ENCODE measurements at places on chromosomes 13 and 19.
A peak's percentile ranks its signal among the peaks of the same experiment; 100 is the strongest.

DNA sequence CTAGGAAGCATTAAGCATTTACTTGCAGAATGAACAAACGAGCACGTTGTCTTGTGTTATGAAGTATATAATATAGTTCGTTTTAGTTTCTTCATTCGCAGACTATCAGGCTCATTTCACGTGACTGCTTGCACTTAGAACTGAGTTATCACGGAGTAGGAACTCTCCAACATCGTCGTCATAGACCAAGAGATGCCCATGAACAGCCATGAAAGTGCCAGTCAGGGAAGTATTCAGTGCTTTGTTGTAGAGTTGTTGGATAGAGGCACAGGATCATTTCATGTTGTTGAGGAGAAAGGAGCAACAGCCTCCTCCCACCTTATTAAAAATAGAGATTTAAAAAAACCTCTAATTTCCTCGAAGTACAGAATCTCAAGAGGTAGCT, 977 bp upstream of the IL17D start:
- DNase-seq = no peak

DNA sequence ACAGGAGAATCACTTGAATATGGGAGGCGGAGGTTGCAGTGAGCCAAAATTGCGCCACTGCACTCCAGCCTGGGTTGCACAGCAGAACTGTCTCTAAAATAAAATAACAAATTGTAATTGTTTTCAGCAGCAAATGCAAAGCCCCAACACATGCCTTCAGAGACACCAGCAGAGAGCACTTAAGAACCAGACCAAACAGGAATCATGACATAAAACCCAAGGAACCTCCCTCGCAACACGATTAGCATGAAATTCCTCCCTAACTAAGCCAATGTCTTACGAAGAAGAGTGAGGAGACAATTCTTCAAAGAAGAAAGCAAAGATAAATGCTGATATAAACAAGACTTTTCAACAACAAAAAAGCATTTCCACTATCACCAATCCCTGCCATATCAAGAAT, 40.1 kb downstream of the PSPC1 start:
- DNase-seq = no peak

- no peak for DNase-seq
These were observed at the start of gene CAPS for GRCh38 chr19:5913739-5914357. Gene CAPS (plus strand): TSS chr19:5914254. CDS start chr19:5914407, 153 bp downstream.

GRCh38 chr13:52010890-52011631, at the start of gene ATP7B:
Gene ATP7B (minus strand): TSS chr13:52011450. CDS start chr13:52011337, 113 bp downstream.
- peak; percentile 10 for DNase-seq

DNA sequence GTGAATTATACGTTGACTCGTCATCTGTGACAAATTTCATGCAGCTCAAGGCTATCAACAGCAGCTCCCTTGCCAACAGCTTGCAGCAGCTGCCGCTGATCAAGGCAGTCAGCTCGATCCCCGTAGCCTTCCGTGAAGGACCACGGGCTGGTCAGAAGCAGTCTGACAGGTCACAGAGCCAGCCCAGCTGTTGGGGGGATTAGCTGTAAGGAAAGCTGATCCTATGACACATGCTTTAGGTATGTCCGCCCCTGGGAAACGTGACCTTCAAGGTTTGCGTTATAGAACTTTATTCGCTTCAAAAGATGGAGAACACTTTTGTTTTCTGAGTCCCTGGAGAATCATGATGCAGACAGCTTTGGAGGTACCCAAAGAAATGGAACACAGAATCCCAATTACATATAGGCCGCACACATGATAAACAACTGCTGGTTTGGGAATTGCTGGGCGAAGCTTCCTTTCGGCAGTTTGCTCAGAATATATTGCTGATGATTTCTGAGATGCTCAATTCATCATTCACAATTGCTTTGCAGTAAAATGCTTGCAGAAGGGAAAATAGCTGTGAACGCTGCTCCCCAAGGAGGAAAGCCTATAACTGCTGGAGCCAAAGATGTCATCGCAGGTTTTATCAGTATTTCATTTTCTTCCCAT, 62.6 kb upstream of the USP29 start:
- no peak for DNase-seq
